ENCODE measurements at places on chromosomes 11 and 22.

DNA sequence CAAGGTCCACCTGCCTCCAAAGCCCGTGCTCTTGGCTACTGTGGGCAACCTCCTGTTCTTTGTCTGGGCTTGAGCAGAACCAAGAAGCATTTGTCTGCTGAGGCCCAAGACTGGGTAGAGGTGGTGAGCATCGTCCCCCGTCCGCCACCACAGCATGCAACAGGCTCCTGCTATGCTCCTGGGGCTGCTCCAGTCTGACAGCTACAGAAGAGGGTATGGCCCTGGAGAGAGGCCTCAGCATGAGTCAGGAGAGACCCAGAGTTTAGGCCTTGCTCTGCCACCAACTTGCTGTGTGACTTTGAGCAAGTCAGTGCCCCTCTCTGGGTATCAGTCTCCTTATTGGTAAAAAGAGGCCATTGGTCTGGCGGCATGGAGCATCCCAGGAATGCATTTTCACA is 91.2 kb downstream of the TP53I11 start:
- DNase-seq: no peak

DNA sequence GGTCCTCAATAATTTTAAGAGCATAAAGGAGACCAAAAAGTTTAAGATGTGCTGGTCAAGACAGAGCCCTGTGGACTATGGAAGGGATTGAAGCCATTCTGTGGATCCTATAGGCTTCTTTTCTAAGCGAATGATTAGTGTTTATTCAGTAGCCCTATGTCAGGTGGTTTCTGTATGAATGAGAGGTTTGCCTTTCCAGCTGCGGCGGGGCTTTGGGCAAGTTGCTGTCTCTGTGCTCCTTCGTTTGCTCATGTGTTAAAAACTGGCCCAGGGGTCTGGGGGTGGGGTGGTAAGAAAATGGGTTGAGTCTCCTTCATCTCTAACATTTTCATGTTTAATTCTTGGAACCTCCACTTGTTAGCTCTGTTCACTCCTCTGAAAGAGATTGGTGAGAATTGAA is 105.3 kb downstream of the PTPRJ start:
- no peak for DNase-seq

DNA sequence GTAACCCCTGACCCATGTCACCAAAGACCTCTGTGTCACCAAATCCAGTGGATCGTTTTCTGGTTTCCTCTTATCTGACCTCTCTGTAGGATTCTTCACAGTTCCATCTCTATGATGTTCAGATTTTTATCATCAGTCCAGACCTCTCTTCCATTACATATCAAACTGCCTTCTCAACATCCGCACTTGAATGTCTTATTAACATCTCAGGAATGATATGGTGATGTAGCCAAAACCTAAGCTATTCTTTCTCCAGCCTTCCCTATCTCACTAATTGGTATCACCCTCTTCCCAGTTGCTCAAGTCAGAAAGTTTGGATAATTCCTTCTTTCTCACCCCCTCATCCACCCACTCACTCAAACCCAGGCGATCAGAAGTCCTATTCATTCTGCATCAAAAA is 13.4 kb downstream of the APLNR start:
- DNase-seq: no peak

GRCh38 chr11:122717264-122717867 is 61.8 kb downstream of the UBASH3B start:
- no peak for DNase-seq

DNA sequence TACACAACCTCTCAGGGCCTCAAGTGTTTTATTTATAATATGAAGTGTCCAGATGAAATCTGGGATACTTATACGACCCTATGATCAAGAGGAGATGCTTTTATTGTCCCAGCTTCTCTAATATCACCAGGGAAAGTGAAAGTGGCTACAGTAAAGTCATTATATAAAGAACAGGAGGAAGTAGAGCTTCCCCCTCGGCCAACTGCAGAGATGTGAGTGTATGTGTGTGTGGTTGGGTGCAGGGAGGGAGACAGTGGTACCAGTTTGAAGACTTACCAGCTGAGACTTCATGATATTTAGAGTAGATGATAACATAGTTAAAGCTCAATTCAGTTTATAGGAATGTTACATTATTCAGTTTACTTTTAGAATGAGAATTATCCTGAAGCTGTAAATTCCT is 373.6 kb upstream of the DDI1 start:
- no peak for DNase-seq

DNA sequence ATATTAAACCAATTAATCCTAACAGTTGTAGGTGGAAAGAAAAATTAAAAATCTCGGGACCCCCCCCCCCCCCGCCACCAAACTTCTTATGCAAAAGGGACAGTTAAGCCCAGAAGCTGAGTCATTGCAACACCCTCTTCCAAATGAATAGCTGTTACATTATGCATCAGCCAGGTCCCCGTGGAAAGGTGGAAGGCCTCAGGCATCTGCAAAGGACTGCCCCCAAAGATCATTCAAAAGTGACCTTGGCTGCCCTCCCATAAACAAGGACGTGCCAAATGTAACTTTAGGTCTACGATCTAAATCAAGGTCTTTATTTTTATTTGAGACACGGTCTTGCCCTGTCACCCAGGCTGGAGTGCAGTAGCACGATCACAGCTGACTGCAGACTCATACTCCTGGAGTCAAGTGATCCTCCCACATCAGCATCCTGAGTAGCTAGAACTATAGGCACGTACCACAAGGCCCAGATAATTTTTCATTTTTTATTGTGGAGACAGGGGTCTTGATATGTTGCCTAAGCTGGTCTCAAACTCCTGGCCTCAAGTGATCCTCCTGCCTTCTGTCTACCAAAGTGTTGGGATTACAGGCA is 22.8 kb downstream of the SYN3 start:
- no peak for DNase-seq

DNA sequence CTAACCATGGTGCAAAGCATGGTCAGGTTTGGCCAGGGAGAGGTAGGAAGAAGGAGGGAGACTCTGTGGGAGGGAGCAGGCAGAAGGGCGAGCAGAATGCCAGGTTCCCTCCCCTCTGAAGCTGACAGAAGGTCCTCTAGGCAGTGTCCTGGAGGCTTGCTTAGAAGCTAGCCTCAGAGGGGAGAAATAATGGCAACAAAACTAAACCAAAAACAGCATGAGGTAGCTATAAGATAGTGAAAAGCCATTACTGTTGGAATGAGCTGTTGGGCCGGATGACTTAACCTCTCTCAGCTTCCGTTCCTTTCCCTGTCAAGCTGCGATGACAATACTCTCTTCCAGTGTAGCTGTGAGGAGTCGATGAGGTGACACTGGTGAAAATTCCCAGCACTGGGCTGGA is 36.6 kb downstream of the RASSF10 start:
- DNase-seq: no peak

DNA sequence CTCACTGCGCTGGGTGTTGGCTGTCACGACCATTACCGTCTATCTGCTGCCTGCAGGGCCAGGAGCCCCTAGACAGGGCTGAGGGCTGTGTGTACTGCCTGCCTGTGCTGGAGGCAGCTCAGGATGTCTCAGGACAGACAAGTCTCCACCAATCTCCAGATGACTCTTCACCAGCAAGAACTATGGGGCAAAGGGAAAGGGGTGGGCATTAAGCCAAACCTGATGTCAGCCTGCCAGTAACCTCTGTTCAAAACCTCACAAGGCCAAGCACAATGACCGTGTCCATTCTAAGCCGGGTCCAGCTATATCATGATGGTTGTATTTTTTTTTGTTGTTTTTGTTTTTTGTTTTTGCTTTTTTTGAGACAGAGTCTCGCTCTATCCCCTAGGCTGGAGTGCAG is 31.6 kb downstream of the MAFF start:
- DNase-seq: no peak

DNA sequence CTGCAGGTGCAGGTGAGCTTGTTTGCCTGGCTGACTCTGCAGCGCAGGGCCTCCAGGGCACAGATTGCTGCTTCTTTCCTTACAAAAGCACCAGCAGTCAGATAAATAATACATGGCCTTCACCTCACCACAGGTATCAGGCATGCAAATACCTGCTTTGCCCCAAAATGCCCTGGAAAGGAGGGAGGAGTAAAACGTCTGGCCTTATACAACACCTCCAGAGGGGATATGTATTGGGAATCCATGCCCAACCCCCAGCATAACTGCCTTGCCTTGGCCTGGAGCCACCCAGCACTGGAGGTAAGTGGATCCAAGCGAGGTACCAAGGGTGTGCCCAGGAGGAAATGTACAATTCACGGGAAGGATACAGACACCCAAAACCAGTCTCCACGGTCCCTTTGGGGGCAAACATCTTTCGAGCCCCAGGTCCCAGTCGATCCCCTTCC is 860 bp downstream of the TMEM184B start:
- DNase-seq: peak; percentile 18

DNA sequence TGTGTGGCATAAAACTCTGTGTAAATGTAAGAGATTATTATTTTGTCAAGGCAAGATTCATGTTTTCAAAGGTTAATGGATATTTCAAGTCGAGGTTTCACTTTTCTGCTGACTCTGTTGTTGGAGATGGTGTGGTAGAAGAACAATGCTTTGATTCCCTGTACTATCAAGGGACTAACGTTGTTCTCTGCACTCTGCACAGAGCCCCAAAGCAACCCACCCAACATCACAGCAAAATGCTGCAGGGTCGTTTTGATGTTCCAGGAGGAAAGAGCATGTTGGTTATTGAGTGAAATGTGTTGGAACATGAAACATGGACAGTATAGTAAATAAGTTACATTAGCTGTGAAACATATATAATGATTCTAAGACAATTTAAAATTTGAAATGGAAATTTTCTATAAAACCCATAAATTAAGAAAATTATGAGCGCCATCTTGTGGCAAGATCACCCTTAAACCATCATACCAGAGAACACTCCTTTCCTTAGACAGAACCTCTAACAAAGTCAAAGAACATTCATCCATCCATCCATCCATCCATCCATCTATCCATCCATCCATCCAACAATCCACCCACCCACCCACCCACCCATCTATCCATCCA is 164.4 kb upstream of the ZBED5 start:
- peak; percentile 7 for DNase-seq

DNA sequence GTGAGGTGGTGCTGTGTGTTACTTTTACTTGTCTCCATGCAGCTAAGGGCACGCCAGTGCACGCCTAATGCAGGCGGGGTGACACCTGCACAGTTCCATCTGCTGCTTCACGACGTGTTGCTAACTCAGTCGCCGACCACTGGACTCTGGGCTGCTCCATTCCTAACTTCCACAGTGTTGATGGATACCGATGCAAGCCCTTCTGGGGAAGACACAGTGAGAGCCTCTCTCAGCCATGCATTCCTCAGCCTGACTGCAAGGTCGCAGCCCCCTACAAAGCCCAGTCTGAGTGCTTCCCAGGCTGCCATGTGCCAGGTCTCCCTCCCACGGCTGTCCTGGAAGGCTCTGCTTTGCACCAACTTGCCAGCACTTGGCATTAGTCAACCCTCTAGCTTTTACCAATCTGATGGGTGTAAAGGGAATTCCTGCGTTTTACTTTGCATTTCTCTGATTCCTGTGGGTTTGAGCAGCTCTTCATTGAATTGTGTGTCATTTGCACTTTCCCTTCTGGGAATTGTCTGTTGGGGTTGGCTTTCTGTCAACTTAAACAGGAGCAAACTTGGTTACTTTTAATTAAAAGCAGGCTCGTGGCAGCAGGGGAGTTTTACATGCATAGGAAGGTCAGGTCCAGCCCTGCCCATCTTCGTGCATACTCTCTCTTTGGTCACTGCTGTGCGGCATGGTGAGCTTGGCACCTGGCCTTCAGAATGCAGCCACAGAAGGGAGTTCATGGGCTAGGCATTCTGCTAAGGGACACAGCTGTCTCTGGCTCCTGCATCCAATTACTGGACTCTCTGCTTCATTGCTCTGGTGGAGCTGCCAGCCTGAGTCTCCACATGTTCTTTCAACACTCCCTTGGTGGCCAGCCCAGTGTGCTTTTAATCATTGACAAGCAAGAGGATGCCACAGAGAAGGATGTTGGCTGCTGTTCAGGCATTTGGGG is 34.6 kb upstream of the SHANK2 start:
- peak; percentile 18 for DNase-seq

- no peak for DNase-seq
Measured at GRCh38 chr11:64796757-64797541, 6.1 kb downstream of the MAP4K2 start.

- no peak for DNase-seq
Measured at GRCh38 chr11:94405062-94405833, 4.0 kb upstream of the GPR83 start.

DNA sequence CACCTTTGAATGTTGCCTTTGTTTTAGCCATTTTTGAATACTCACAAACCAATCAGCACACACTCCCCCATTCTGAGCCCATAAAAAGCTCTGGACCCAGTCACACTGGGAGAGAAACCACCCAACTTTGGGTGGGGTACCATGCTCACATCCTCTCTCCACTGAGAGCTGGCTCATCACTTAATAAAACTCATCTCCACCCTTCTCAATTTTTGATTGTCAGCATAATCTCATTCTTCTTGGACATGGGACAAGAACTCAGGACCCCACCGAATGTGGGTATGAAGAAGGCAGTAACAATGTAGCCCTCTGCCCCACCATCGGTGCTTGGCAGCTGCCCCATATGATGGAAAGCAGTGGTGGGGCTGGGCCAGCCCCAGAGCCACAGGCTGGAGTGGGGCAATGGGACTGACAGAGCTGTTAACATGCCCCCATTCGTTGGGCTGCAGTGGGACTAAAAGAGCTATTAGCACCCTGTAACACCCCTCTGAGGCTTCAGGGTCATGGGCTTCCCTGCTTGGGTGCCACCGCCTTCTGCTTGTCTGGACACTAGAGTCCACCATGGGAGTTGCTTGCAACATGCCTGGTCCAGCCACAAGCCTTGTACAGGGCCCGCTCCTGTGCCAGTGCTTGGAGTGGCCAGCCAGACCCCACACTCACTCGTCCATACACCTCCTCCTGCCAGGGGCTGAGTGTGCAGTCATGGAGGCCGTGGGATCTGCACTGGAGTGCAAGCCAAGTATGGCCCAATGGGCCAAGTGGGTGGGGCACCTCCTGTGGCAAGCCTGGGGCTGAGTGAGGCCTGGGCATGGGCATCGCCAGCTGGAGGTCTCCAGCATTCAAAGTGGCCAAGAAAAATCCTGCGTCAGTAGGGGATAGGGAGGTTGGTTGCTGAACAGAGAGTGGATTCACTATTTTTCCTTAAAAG is 471.1 kb downstream of the TBC1D22A start:
- no peak for DNase-seq

GRCh38 chr11:64036087-64037026 is 626 bp downstream of the FLRT1 start:
- DNase-seq: no peak

- DNase-seq: no peak
Measured at GRCh38 chr11:2305788-2306451, 4.1 kb downstream of the TSPAN32 start.

GRCh38 chr11:73326929-73327811 is 19.1 kb downstream of the ARHGEF17 start:
- DNase-seq: no peak
